GM12891 (cell line): ENCODE measurements at places on chromosomes 6 and 20.

DNA sequence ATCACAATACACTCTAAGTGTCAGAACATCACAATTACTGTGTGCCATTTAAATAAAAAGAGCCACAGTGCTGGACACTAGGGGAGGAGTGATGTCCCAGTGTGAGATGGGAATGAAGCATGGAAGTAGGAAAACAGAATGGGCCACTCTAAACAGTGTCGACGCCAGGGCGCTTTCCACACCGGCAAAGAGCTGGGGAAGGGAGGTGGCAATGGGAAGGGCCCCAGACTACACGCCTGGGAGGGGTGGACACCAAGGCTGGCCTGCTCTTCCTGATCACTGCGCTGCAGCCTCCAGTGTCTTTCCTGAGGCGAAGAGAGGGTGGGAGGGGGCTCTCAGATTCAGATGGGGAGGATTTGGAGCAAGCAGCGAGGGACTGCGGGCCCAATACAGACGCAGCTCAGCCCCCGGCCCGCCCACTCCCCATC, 75.9 kb downstream of the ERMARD start:
- DNase-seq: no peak

GRCh38 chr20:13800728-13801134, 15.9 kb downstream of the NDUFAF5 start:
- no peak for DNase-seq

- no peak for DNase-seq
Observed at GRCh38 chr6:91079969-91080368, 493.1 kb upstream of the MAP3K7 start.

DNA sequence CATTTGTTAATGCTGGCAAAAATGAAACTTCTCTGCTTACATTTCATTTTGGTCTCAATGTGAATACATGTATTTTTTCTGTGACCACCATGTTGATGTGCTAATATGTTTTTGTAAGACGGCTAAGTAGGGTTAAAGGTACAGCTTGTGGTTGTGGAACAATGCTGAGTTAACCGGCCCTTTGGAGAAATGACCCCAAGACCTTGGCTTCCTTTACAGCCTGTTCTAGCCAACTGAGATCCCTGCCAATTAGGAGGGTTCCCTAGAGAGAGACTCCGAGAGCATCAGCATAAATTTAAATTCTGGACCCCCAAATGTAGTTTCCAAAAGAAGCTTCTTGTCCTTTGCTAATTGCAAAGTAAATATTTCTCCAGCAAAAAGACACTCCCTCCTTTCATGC, 44.4 kb downstream of the RSPO3 start:
- no peak for DNase-seq

GRCh38 chr6:143034689-143035334, 25.9 kb upstream of the AIG1 start:
- DNase-seq: no peak

DNA sequence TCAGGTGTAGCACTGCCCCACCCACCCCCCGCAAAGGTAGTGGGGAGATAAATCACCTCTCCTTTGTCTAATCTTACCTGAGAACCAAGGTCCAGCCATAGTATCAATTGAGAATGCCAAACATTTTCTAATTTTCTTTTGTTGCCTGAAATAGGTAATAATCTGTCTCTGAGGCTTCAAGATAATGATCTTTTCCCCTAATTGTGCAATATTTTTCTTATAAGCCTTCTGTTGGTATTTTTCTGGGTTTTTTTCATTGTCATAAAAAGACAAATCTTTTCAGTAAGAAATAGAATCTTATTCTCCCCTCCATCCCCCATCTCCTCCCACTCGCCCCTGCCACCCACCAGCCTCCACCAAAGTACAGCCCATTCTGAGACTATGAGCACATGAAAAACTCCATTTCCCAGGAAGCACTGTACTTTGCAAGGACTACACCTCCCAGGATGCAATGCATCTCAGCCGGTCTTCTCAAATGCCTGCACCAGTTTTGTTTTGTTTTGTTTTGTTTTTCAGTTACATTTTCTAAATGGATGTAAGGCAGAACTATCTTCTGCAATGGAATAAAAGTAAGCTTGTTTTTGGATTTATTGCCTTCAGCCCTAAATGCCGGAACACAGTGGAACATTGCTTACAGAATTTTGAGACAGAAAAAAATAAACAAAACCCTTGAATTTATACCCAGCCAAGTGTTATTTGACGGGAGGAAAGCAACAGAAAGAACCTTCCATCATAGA, 268.0 kb downstream of the TFAP2A start:
- peak; percentile 14 for DNase-seq

DNA sequence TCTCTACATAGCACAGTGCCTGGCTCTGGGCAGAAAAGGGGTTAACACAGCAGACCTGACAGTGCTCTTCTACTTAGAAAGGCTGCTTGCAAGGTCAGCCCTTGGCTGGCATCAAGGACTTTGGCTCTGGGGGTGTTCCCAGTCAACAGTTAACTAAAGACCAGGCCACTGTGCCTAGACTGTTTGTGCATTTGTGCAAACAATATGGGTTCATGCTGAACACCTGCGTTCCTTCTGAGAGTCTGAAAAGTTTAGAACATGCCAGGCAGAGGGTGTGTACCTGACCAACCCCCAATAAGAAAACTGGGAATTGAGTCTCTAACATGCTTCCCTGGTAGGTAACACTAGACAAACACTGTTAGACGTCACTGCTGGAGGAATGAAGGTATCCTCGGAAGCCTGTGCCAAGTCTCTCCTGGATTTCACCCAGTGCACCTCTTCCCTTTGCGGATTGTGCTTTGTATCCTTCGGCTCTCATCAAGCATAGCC, 110.7 kb downstream of the PDE10A start:
- no peak for DNase-seq

DNA sequence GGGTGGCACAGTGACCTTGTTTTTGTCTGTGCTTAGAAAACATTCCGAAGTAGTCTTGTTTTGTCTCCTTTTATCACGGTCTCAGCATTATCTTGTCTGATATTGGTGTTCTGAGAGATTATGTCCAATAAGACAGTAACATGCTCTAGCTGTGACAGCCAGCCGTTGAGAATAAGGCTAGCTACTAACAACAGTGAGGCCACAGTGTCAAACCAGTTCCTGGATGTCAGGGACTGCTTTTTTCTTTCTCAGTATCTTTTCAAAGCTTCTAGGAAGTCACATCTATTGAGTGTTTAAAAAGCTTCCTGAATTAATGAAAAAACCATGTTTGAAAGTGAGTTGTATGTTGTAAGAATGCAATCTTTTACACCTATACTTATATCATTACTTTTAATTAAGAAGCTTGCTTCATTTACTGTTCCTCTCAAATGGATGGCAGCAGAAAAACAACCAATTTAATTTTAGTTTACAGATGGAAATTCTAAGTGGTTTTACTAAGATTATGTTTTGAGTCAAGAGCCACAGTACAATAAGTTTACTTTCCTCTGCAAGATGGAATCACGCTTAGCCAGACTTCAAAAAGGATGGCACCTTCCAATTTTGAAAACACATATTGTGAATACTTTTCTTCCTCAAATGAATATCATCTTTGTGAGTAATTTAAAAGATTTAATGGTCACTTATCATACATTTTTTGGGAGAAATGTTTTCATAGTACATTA, 53.1 kb downstream of the MAP3K7 start:
- DNase-seq: no peak

DNA sequence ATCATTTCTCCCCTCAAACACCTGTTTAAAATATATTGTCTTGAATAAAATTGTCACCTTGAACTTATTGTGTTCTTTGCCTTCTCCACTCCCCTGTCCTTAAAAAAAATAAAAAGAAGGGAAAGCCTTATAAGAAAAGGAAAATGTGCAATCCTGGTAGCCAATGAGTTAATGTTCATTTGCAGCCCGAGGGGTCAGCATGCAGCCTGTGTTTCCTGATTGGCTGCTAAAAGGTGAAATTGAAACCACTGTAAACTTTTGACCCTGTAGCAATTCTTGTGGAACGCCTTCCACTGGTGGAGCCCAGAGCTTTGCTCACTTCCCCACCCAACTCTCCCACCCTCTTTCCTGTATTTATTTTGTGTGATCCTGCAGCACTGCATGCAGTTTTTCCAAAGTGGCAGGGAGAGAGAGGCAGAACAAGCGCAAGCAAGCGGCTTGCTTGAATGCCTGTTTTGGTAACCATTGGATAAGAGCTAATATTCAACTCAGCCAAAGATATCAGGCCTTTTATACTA, 74.9 kb downstream of the NCOA3 start:
- no peak for DNase-seq

DNA sequence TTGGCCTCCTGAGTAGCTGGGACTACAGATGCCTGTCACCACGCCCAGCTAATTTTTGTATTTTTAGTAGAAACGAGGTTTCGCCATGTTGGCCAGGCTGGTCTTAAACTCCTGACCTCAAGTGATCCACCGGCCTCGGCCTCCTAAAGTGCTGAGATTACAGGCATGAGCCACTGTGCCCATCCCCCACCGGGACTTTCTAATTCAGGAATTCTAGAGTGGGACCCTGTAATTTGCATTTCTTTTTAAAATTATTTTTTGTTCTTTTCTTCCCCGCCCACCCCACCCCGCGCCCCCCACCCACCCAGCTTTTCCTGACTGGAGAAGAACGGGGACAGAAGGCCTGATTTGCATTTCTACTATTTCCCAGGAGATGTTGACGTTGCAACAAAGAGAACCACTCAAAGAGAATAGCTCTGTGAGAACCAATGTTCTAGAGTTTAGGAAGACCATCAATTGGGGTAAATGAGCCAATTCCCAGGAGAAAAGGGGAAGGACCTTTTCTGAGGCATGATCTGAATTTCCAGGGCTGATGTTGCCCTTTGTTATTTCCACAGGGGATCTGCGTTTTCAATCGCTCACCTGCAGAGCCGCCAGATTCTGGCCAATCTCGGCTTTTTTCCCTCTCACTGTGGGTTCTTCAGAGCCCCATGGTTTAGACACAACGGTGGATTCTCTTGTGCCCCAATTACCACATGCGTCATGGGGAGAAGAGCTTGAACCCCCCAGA, 33.2 kb upstream of the TFAP2C start:
- DNase-seq: no peak

DNA sequence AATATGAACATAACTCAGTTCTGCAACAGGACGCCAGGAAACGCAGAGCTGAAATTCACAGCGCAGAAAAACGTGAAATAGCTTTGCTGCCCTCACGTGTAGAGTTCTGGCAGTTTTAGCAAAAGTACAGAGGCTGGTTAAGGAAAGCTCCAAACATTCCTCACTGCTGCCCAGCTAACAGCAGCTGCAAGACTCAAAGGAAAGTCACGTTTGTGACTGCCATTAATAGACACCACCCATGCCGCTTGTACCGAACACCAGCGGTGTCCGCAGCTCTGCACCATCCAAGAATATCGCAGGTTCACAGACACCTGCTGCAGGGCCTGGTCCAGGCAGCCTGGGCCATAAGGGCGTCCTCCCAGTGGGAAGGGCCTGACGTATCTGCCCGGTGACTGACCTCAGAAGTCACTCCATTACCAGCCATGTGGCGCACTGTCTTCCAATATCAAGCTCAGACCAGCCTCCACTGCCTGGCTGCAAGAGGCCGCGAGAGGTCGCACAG, 61.4 kb downstream of the WDR27 start:
- DNase-seq: no peak

- no peak for DNase-seq
Observed at GRCh38 chr20:60057866-60058807, 99.9 kb downstream of the CDH26 start.

- DNase-seq: peak; percentile 15
Observed at GRCh38 chr6:12844284-12845223, 128.0 kb downstream of the PHACTR1 start.

DNA sequence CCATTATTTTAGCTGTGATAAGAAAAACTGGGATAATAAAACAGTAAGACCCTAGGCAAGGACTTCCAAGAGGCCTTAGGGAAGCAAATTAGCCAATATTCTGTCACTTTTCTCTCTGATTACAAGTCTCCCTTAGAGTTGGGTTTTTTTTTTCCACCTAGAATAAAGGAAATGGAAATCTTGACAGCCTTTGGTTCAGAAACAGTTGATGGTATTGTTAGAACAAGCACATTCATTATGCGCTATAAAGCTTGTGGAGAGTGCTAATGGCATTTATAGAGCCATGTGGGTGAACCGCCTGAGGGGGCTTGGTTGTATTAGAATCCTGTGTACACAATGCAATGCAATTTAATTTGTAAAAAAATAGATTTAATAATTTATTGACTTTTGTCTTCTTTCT, 88.9 kb upstream of the OGFRL1 start:
- no peak for DNase-seq

DNA sequence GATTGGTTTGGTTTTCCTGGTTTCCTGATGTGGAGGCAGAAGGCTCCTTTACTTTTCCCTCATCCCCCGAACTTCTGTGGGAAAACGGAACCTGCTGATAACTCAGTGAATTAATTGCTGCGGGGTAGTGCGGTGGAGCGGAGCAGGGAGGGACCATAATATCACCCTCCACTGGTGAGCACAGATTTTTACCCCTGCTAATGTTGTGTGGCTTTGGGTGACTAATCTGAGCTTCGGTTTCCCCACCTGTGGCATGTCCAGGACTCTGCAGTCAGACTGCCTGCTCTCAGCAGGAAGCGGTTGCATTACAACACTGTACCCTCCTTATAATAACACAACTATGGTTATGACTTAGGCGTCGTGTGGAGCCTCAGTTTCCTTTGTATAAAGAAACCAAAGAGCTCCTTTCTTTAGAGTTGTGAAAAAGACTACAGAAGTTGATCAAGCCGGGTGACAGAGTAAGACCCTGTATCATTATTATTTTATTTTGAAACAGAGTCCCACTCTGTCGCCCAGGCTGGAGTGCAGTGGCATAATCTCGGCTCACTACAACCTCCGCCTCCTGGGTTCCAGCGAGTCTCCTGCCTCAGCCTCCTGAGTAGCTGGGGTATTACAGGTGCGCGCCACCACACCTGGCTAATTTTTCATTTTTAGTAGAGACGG, 2.2 kb upstream of the ID1 start:
- DNase-seq: no peak

DNA sequence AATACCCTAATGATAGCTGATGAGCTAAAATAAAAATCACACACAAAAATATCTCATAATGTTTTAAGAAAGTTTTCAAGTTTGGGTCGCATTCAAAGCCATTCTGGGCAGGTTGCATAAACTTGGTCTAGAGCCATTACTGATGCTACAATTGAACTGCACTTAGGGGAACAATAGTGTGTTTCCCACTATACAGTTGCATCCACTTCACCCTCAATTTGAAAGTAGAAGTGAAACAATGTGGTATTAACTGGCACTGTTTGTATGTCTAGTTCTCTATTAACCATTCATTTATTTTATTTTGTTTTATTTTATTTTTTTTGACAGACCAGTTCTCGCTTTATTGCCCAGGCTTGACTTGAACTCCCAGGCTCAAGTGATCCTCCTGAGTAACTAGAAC, 23.0 kb upstream of the STK38 start:
- no peak for DNase-seq

- DNase-seq: no peak
Observed at GRCh38 chr6:12595161-12595811, 121.3 kb upstream of the PHACTR1 start.
